Neuronal stem cell (in vitro differentiated cells): ENCODE measurements at places on chromosomes 12 and 14.
A peak's percentile ranks its signal among the peaks of the same experiment; 100 is the strongest.

DNA sequence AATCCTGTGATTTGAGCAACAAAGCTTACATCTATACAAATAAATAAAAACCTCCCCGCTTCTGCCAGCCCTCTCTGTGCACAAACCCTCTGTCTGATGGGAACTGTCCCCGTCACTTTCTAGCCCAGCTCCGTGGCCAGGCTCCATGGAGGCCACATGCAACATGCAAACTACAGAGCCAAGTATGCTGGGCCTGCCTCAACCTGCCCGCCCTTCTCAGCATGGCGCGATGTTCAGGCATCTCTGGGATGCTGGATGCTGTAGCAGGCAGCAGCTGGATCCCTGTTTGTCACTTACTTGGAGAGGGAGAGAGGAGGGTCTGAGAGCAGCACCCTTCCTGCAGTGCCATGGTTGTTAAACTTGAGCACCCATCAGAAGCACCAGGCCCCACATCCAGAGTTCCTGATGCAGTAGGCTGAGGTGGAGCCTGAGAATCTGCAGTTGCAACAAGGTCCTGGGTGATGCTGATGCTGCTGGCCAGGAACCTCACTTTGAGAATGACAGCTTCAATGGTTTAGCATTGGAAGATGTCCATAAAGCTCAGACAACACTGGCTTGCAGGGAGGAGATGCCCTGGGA lies 32.4 kb downstream of the CLMN start:
- H3K27me3 ChIP-seq: no peaks in the 10 kb centered on the region
- no peak overlapping the region for H3K27ac ChIP-seq

GRCh38 chr12:93594766-93595311 lies 22.4 kb downstream of the SOCS2 start:
- H3K27ac ChIP-seq: no peak overlapping the region
- peaks cover 5% of the 10 kb centered on the region for H3K4me1 ChIP-seq
- H3K4me3 ChIP-seq: no peak overlapping the region
- no peak for DNase-seq
- no peaks in the 10 kb centered on the region for H3K36me3 ChIP-seq

DNA sequence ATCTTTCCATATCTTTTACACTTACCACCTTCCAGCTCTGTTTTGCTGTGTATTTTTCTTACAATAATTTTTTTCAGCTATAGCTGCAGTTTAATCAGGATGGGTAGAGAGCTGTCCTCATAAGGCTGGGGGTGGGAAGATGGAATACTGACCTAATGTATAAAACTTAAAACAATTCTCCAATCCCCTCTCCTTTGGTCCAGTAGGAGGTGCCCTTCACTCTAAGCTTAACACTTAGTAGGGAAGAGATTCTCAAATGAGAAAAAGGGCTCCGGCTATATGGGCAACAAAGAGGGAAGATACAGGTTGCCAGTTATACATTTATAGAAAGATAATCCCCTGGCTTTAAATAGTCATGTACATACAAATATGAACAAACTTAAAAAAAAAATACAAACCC lies 2.8 kb downstream of the ORMDL2 start:
- H3K4me1 ChIP-seq: peaks cover 9% of the 10 kb centered on the region
- H3K4me3 ChIP-seq: no peak overlapping the region
- peaks cover 75% of the 10 kb centered on the region for H3K36me3 ChIP-seq
- no peak overlapping the region for H3K27ac ChIP-seq

DNA sequence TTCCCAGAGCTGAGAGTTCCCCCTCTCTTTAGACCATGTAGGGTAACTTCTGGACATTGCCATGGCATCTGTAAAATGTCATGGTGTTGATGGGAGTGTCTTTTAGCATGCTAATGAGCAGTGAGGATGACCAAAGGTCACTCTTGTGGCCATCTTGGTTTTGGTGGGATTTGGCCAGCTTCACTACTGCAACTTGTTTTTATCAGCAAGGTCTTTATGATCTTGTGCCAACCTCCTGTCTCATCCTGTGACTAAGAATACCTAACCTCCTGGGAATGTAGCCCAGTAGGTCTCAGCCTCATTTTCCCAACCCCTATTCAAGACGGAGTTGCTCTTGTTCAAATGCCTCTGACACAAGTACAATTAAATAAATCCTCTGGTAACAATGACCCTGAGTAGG lies 244.4 kb downstream of the NEDD1 start:
- DNase-seq: no peak
- H3K36me3 ChIP-seq: no peaks in the 10 kb centered on the region
- H3K27me3 ChIP-seq: no peaks in the 10 kb centered on the region
- no peak overlapping the region for H3K4me3 ChIP-seq

DNA sequence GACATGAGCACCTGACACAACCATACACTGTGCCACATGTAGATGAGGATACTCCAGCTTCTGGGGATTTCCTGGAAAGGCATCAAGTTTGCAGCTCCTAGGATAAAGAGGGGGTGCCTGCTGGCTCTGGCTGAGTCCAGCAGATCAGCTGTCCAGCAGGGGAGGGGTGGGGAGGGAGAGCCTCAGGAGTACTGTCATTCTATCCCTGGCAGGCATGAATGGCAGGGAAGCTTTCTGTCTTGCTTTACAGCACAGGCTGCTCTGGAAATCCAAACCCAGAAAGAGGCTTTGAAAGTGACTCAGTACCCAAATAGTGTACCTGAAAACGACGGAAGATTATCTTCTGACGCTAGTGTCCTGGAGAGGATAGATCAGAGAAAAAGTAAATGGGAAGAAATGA lies 32.2 kb downstream of the SLC8A3 start:
- DNase-seq: no peak
- no peak overlapping the region for H3K27ac ChIP-seq
- peaks cover 5% of the 10 kb centered on the region for H3K4me1 ChIP-seq
- H3K27me3 ChIP-seq: peaks cover 6% of the 10 kb centered on the region

GRCh38 chr12:95182868-95183415 lies 34.3 kb downstream of the FGD6 start:
- peaks cover 2% of the 10 kb centered on the region for H3K36me3 ChIP-seq
- H3K4me3 ChIP-seq: peak overlapping the region; percentile 63
- no peak overlapping the region for H3K27ac ChIP-seq
- peaks cover 3% of the 10 kb centered on the region for H3K4me1 ChIP-seq

- H3K36me3 ChIP-seq: no peaks in the 10 kb centered on the region
- DNase-seq: peak; percentile 69
- peak overlapping the region; percentile 73 for H3K4me3 ChIP-seq
- H3K27ac ChIP-seq: no peak overlapping the region
Measured at GRCh38 chr12:63151623-63152320, 771 bp upstream of the AVPR1A start.

DNA sequence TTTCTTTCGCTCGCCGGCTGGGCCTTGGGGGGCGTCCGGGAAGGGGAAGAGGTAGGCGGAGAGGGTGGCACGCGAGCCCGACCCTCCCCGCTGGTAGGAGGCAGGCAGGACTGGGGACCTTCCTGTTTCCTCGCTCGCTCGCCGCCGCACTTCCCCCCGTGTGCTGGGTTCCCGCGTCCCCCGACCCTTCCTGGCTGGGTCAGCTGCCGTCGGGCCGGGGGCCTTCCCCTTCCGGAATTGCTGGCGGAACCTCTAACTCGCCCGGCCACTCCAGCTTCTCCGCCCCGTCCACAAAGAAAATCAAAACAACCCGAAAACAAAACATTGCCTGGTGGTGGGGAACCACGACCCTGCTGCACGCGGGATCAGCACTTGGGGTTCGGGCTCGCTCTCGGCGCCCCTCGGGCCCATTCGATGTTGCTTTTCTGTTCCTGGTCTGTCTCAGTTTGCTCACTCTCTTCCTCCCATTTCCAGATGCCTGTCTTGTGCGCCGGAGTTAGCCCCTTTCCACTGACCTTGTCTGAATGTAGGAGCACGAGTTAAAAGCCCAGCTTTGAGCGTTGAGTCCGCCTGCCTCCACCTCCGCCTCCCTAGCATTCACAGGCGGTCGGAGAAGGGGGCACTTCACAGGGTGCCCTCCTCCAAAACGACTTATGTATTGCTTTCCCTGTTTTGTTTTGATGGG lies 581 bp downstream of the PAPOLA start:
- peaks cover 2% of the 10 kb centered on the region for H3K36me3 ChIP-seq
- DNase-seq: peak; percentile 23
- H3K4me1 ChIP-seq: peaks cover 5% of the 10 kb centered on the region
- no peaks in the 10 kb centered on the region for H3K27me3 ChIP-seq

GRCh38 chr12:4643747-4644146 lies 5.1 kb downstream of the AKAP3 start:
- no peak overlapping the region for H3K27ac ChIP-seq
- H3K4me1 ChIP-seq: no peaks in the 10 kb centered on the region
- no peaks in the 10 kb centered on the region for H3K36me3 ChIP-seq
- H3K4me3 ChIP-seq: no peak overlapping the region
- H3K27me3 ChIP-seq: no peaks in the 10 kb centered on the region

DNA sequence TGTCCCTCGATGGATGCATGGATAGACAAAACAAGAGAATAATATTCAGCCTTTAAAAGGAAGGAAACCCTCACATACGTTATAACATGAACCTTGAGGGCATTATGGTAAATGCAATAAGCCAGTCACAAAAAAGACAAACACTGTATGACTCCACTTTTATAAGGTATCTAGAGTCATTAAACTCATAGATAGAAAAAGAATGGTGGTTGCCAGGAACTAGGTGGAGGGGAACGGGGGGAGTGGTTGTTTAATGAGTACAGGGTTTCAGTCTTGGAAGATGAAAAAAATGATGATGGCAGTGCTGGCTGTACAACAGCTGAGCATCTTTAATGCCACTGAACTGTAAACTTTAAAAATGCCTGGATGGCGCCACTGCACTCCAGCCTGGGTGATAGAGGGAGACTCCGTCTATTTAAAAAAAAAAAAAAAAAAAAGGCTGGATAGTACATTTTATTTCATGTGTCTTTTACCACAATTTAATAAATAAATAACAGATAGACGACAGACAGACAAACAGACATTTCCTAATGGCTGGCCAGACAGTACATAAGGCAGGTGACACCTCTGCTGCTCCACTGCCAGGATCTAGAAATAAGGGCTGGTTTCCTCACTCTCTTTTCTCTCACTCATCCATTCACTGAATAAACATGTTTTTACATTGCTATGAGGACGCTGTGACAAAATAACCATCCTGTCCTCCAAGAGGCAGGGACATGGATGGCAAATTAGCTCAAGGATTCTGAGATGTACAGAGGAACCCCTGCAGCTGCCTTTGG lies 118.8 kb downstream of the FOXN3 start:
- no peak overlapping the region for H3K27ac ChIP-seq
- DNase-seq: no peak
- H3K36me3 ChIP-seq: no peaks in the 10 kb centered on the region
- peaks cover 12% of the 10 kb centered on the region for H3K4me1 ChIP-seq
- H3K4me3 ChIP-seq: no peak overlapping the region
- H3K27me3 ChIP-seq: no peaks in the 10 kb centered on the region

- H3K27ac ChIP-seq: no peak within 1 kb of the TSS
- no peaks in the 10 kb centered on the region for H3K4me1 ChIP-seq
- H3K4me3 ChIP-seq: no peak within 1 kb of the TSS
Measured at GRCh38 chr12:14961466-14962152, at the start of gene ARHGDIB. TSS of gene ARHGDIB (minus strand) at chr12:14961601. CDS start at chr12:14950712, 10,889 bp downstream.

GRCh38 chr14:45065540-45065939 lies 18.4 kb upstream of the PRPF39 start:
- no peaks in the 10 kb centered on the region for H3K27me3 ChIP-seq
- H3K27ac ChIP-seq: no peak overlapping the region
- no peak for DNase-seq
- H3K36me3 ChIP-seq: no peaks in the 10 kb centered on the region
- no peaks in the 10 kb centered on the region for H3K4me1 ChIP-seq
- no peak overlapping the region for H3K4me3 ChIP-seq

DNA sequence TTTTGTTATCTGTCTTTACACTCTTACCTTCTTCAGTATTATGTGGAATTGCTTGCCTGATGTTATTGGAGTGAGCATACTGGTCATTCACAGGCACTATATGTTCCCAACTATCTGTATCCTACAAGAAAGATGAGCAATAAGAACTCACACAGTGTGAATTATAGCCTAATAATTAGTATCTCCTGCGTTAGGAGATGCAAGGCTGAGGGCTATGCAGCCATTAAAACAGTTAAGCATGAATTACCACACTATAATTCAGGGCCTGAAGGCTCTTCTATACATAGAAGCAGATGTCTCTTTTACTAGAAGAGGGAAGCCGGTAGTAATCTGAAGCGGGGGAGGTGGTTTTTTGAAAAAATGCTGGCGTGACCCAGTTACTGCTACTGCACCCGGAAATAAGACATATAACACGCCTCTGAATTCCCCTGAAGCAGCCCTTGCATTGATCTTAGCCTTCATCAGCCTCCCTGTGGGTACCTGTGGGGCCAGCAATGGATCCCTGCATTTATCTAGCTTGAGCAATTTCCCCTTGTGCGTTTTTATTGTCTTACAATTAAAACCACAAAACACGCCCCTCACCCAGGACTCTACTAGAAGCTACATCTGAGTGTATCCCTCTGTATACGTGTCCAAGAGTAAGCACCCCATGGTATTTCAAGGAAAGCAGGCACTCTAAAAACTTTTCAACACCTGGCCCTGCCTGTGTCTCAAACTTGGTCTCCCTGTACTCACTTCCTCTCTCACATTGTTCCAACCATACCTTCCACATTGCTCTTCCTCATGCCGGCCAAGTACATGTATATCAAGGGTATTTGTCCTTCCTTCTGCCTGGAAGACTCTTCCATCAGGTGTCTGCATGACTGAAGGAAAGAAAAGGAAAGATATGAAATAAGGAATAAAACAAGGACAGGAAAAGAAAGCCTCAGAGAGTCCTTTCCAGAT lies 210.9 kb upstream of the ARID2 start:
- H3K4me1 ChIP-seq: peaks cover 3% of the 10 kb centered on the region
- H3K27ac ChIP-seq: no peak overlapping the region
- no peak for DNase-seq
- no peaks in the 10 kb centered on the region for H3K36me3 ChIP-seq
- H3K4me3 ChIP-seq: no peak overlapping the region

DNA sequence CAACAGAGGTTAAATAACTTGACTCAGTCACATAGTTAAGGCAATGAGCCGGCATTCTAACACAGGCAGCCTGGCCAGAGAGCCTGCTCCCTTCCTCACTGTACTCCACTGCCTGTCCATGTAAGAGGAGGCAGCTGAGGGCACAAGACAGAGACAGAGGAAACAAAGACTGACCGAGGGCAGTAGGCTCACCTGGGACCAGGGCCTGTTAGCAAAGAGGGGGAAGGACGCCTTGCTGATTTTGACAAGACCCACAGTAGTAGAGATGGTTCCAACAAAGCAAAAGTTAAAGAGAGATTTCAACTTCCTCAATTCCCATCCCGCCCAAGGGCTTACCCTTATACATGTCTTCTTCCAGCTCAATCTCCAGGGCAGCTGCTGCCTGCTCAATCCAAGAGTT lies 26.5 kb downstream of the OTUB2 start:
- peaks cover 44% of the 10 kb centered on the region for H3K36me3 ChIP-seq
- H3K4me3 ChIP-seq: no peak overlapping the region
- no peaks in the 10 kb centered on the region for H3K4me1 ChIP-seq
- no peak for DNase-seq

DNA sequence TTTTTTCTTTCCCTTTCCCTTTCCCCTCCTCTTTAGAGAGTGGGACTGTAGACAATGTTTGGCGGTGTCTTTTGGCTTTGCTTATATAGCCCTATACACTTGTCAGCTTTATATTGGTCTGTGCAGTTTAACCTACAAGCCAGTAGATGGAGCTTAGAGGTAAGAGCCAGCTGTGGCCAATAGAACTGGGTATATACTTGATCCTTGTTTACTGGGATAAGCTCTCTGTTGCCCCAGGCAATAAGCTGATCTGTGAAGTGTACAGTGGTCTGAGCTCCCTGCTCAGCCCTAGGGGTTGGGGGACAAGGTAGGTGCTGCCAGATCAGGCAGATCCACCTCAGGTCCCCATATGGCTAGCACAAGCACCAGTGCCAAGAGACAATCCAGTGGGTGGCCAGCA lies 434.1 kb downstream of the NOVA1 start:
- no peak overlapping the region for H3K4me3 ChIP-seq
- no peaks in the 10 kb centered on the region for H3K36me3 ChIP-seq
- H3K27ac ChIP-seq: no peak overlapping the region
- DNase-seq: no peak
